ENCODE measurements at places on chromosomes 13 and 19.

GRCh38 chr13:42878721-42879120, 97.3 kb downstream of the FAM216B start:
- DNase-seq = no peak

DNA sequence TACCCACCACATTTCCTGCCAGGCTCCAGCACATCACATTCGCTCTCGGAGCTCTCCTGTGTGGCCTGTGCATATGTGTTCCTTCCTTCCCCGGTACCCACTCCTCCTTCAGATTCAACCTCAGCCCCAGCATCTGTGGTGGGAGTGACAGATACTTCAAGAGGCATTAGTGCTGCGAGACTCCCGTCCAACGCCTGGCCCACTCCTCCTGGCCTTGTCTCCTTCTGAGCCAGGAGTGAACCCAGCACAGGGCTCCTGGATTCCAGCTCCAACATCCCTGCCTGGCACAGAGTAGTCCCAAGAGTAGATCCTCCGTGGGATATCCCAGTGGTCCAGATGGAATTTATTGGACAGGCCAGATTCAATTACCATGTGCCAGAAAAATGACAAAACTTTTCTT, 55.9 kb downstream of the SACS start:
- no peak for DNase-seq

GRCh38 chr13:35909091-35909490, 222.1 kb downstream of the DCLK1 start:
- DNase-seq = no peak

DNA sequence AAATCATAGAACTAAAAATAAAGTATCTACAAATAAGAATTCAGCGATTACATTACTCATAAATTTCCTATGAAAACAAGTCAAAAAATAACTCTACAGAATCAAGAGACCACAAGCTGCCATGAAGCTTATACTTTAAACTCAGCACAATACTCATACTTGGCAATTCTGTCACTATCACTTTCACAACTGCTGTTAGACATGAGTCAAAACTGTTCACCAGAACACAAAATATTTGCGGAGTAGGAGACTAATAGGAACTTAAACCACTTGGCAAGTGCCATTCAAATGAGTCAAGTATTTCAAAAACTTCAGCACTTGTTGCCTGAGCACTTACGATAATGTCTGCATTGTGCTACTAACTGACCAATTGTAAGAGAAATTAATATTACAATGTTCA, 387.8 kb upstream of the GPC6 start:
- no peak for DNase-seq

GRCh38 chr13:21691500-21691899, 20.6 kb downstream of the FGF9 start:
- DNase-seq = no peak

Measured in stimulated activated CD4-positive, alpha-beta T cell treated with anti-CD3 and anti-CD28 coated beads, Interleukin-4, amount 100 ng/mL, for 48 hours (primary cell).